ENCODE measurements at places on chromosomes 12 and 14.

DNA sequence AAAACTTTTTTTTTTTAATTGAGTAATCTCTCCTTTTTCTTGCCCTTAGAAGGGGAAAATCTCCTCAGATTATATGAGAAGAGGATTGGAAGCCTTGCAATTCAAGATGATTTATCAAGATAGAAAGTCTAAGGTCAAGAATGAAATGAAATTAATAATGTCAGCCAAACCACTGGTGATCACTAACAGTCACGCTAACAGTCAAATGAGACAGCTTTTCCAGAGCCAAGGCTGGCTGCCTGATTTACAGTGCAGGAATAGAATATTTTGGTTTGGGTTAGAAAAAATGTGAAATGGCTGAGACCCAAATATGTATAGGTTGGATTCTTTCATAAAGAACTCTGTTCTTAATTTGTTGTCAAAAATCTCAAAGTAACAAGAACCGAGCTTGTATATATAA lies 204.3 kb downstream of the PPM1H start:
- DNase-seq = no peak

- DNase-seq = no peak
Measured at GRCh38 chr12:81520064-81520945, 238.8 kb downstream of the PPFIA2 start.

DNA sequence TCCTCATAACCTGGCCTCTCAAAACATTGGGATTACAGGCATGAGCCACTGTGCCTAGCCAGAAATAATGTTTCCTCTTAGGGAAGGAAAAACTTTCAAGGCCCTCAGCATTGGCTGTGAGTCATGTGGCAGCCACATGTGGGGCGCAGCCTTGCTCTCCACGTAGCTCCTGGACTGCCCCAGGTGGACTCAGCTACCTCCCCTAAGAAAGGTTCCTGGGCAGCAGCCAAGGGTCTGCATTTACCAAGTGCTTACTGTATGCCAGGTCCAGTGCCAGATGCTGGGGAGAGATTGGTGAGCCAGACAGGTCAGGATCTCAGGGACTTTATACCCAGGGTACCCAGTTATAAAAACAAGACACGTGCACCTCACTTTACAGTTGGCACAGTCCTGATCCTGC lies 3.7 kb upstream of the TRPV4 start:
- DNase-seq = no peak

DNA sequence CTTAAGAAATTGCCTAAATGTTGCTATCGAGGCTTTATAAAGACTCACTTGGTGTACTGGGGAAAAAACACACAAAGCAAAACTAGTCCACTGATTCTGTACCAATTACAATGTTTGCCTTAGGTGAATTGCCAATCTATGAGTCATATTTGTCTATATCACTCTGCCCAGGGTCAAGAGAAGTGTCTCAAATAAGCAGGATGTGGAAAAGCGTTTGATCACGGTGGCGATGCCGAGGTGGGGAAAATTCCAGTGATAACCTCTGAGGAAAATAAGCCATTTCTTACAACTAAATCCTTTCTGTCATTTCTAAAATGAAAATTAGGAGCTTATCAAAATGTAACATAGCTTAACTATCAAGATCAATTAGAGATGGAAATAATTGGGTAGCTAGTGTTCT lies 148.6 kb upstream of the DIO3 start:
- no peak for DNase-seq

DNA sequence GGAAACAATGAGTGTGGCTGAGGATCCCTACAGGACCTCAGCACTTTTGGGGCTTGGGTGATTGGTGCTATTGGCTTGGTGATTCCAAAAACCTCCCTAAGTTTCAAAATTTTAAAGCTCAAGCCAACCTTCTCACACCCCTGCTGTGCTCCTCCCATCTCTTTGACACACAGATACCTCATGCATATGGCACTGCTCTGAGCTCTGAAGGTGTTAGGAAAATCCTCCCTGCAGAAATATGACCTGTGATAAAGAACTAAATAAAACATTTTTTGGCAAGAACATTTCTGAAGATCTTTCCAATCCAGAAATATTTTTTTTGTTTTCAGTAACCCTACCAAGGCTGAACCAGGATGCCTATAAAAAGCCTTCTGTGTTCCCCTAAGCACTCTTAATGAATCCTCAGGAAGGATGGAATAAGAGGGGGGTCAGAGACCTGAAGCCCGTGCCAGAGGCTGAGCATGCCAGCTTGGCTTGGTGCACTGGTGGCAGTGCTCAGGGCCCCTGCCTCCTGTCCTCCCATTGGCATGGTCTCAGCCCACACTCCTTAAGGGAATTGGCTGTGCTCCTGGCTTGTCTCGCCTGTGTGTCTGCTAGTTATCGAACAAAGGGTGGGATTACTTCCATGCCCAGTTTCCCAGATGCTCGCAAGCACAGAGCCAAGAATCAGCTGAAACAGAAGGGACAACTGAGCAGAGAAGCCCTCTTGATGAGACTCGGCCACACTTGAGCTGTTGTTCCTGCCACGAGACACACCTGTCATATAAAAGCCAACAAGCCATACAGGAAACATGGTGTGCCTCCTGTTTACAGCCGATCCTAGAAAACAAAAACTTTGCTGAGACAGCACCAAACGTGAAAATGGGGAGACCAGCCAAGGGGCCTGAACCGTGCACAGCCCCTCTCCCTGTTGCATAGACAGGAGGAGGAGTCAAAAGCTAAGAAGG lies 132.7 kb upstream of the EEA1 start:
- DNase-seq = no peak

DNA sequence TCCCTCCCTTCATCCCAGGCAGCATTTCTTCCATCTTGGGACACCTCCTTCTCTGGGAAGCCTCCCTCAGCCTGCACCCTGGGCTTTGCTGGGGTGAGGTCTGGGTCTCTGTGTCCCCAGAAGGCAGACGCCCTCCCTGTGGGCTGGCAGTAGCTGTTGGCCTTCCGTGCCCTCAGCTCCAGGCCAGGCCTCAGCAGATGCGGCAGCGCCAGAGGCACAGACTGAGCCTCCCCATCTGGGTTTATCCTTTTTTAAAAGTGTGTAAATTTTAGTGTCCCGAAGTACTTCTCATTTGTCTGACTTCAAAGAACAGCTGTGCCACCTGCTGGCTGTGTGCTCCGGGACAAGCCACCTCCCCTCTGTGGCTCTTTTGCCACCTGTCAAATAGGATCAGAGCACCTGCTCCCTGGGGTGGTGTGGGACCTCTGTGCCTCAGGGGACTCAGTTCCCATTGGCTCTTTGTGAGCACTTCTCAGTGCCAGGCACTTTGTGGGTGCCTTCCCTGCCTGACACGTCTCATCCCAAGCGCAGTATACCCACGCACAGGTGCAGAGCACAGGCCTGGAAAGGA lies 11.1 kb downstream of the EXOC3L4 start:
- no peak for DNase-seq
